ENCODE measurements at places on chromosomes 7 and 10.

- DNase-seq, result no peak
These were observed 406.4 kb upstream of the VWC2 start for GRCh38 chr7:49367072-49367471.

DNA sequence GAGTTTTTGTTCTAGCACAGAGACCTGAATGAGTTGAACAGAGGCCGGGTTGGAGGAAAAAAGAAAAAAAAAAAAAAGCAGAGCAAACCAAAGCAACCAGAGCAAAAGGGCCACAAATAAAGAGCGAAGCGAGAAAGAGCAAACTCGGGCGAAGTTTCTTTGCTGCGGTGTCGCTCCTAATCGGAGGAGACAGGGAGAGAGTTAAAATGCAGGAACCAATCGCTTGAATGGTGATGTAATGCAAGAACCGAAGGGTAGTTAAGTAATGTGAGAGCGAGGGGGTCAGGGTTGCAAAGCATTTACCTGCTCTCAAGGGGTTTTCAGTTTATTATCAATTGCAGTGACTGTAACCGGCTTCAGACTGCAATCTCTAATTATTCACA is 271.7 kb downstream of the TRIL start:
- peak; percentile 28 for DNase-seq

DNA sequence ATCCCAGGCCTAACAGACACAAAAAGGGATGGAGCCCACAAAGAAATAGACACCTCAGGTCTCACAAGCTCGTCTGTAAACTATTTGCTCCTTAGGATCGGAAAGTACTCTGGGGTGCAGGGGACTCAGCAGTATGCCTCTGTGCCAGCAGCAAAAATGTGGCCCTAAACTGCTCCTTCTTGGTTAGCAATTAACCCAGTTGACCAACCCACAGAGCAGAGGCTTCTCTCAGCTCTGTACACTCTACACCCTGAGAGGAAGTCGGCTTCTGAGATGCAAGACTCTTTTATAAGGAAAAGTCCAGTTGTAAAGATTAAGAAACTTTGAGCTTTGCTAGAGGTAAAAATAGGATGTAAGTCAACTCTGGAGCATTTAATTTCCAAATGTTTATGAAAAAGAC is 156.3 kb upstream of the PRSS58 start:
- no peak for DNase-seq

- DNase-seq, result no peak
These were observed 25.2 kb upstream of the CPXM2 start for GRCh38 chr10:123916775-123917174.

- DNase-seq, result no peak
These were observed 133.1 kb downstream of the CUBN start for GRCh38 chr10:16996530-16996964.

DNA sequence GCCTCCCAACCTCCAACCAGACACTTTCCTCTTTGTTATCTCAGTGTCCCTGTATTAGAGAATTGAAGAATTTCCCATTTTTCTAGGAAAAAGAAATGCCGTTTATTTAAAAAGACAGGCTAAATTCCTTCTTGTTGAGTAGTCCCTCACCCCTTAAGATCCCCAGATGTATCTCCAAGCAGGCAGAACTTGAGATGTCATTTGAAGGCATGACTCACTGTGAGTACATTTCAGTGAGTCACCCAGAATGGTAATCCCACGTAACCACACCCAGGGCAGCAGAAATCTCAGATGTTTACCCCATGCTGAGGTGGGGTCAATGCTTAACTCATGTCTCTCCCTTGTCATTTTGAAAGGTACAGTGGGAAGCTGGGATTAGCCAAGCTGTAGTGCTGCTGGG is 4.4 kb downstream of the ZNF655 start:
- no peak for DNase-seq

GRCh38 chr10:133208466-133208865 is 21.6 kb upstream of the UTF1 start:
- no peak for DNase-seq

DNA sequence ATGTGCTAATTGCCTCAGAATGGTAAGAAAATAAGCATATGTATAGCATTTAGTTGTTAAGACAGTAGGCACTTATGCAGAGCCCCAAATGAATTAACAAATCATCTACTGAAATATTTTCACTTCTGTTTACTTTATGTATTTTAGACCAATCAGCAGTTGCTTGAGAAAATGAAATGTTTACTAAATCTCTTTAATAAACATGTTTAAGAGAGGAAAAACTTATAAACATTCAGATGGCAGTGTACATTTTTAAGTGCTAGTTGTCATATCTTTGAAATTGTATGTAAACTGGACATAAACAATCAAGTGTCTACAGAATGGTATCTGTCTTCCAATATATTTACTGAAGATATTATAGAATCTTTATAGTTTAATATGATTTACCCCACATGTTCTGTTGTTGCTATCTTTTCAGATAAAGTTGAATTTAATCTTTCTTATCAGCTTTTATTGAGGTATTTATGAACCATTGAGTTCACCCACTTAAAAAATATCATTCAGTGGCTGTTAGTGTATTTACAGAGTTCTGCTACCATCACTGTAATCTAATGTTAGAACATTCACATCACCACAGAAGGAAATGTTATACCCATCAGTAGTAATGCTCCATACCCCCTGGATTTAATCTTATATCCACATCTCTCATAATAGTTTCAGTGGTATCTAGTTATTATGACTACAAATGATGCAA is 264.3 kb downstream of the ADK start:
- DNase-seq, result no peak

DNA sequence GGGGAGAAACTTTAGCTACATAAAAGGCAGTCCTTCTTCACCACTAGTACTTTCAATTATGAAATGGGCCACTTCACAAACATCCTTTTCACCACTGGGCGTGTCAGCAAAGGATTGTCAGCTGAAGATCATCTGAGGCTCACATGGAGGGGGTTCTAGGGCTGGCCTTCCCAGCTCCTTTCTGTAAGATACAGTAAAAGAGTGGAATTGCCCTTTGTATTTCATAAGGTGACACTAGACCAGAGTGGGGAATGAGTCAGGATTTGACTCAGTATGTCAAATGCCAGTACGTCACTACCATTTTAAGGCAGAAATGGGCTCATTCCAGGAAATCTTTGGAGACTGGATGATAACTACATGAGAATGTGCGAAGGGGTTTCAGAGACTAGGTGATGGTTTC is 21.2 kb upstream of the BLOC1S2 start:
- no peak for DNase-seq

- DNase-seq, result peak; percentile 80
These were observed 40.6 kb upstream of the ADD3 start for GRCh38 chr10:109966961-109967738.

GRCh38 chr7:37359662-37360444 is 88.8 kb downstream of the ELMO1 start:
- DNase-seq, result no peak

- DNase-seq, result no peak
These were observed 56.2 kb upstream of the PDCD4 start for GRCh38 chr10:110815354-110816004.

GRCh38 chr7:135179321-135179925 is 8.9 kb upstream of the CYREN start:
- no peak for DNase-seq
